CD4-positive, alpha-beta T cell treated with Interleukin-15 for 1 hour (primary cell): ENCODE measurements at places on chromosomes 3 and 15.
A peak's percentile ranks its signal among the peaks of the same experiment; 100 is the strongest.

- DNase-seq: no peak
These were observed 443.8 kb downstream of the NLGN1 start for GRCh38 chr3:173841334-173841733.

DNA sequence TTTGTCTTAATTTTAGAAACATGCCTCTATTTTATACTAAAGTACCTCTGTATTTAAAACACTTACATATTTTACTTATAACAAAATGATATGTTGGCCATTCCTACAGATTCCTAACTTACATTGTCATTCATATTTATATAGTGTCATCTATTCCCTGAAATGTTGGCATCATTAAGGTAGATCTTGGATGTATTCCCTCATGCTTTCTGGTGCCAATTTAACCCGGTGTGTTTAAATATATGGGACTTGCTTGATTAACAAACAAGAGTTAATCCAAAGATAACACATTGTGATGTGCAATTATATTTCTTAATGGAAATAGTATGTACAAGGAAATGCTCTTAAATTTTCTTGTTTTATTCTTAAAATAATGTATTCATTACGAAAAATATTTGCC, 352.3 kb downstream of the NAALADL2 start:
- no peak for DNase-seq

DNA sequence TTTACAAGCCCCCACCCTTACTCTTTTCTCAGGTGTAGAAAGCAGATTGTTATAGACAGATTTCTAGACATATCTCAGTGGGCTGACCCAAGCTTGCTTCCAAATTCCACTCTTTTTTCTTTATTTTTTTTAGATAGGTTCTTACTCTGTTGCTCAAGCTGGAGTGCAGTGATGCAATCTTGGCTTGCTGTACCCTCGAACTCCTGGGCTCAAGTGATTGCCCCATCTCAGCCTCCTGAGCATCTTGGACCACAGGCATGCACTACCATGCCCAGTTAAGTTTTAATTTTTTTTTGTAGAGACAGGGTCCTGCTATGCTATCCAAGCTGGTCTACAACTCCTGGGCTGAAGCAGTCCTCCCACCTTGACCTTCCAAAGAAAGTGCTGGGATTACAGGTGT, 53.5 kb upstream of the ADAMTS9 start:
- no peak for DNase-seq

DNA sequence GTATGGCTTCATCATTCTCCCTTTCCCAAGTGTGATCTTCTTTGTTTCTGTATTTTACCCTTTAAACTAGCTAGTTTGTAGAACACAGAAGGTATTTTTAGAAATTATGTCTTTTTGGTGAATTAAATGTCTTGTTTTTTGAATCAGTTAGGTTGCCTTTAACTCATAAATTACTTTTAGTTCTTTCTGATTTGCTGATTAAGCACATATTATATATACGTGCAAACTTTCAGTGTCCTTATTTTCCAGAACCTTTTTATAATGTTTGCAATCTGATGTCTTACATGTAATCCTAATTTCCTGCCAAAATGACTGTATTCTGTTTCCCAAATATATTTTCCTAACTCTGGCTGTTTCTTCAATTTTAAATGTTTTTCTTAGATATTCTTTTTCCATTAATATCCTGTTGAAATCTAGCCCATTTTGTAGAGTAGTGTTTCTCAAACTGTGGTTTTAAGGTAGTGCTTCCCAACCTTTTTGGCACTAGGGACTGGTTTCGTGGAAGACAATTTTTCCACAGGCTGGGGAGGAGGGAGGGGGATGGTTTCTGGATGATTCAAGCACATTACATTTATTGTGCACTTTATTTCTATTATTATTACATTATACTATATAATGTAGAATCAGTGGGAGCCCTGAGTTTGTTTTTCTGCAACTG, 51.8 kb downstream of the CHD2 start:
- DNase-seq: no peak

GRCh38 chr3:59133311-59133710, 83.5 kb upstream of the CFAP20DC start:
- DNase-seq: no peak

GRCh38 chr3:64150623-64151207, 74.6 kb downstream of the PRICKLE2 start:
- no peak for DNase-seq

- peak; percentile 99 for DNase-seq
These were observed at the start of the genes EMC7 and PGBD4 for GRCh38 chr15:34101366-34102174. EMC7 (minus strand) TSS chr15:34101862; CDS start chr15:34101839, 23 bp downstream. PGBD4 (plus strand) TSS chr15:34102083; CDS start chr15:34102532, 449 bp downstream.

- DNase-seq: no peak
These were observed 14.7 kb upstream of the MBNL1 start for GRCh38 chr3:152254041-152254440.

DNA sequence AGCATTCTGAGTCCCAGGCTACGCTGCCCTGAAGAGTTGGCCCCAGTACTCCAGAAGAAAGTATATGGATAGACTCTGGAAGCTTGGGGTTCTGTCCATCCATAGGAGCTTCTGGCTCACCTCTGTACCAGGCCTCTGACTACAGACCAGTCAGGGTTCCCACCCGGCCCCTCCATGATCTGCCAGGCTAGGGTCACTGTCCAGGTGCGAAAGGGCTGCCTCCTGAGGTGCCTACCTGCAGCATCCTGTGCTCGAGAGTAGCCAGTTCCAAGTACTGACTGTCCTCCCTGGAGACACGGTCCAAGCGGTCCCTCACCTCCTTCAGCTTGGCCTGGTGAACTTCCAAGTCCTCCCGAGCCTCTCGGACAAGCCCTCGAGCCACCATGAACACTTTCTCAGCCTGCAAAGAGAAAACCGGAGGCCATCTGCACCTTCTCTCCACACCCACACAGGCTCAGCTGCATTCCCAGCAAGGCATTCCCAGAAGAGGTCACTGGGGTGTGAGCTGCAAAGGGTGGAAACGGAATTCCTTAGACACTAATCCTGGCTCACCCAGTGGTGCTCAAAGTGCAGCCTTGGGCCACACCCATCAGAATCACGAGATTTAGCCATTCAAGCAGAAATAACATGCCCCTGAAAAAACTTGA, 3.7 kb upstream of the PLXNB1 start:
- DNase-seq: no peak

- no peak for DNase-seq
These were observed 44.3 kb downstream of the DHX30 start for GRCh38 chr3:47847260-47847659.

GRCh38 chr3:29463304-29463703, 182.4 kb downstream of the RBMS3 start:
- DNase-seq: no peak

- no peak for DNase-seq
These were observed 256.6 kb upstream of the TPRG1 start for GRCh38 chr3:188915127-188915526.

DNA sequence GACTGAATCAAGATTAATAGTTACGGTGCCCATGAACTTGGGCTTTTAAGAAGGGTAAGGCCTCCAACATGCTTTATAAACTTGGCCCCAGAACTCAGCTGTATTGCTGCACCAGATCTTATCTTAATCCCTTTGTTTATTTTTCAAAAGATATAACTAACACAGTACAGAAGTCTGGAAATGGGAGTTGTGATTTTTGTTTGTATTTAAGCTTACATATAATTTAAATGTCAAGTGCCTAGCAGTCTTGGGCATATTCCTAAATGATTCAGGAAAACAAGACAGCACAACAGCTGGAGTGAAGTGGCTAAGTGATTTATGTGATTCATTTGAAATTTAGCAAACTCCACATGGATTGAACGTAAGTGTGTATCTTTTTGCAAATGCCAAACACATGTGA, 56.2 kb downstream of the NBEAL2 start:
- DNase-seq: no peak

- DNase-seq: peak; percentile 41
These were observed 1.7 kb downstream of the CMTM8 start for GRCh38 chr3:32240159-32240545.
